ENCODE measurements at places on chromosomes 7 and 10. TPM values are rescaled to one million over a fixed set of nuclear protein-coding genes. Genes with fewer than 3 reads are reported as not detected.

The AKR1C3 gene
- 1,052 TPM for total RNA-seq

The HTR7 gene
- 0.39 TPM for total RNA-seq

The GIGYF1 gene
- 15.2 TPM for total RNA-seq

The MYL10 gene
- not detected for total RNA-seq

The TMEM273 gene
- not detected for total RNA-seq

The OR2A7 gene
- not detected for total RNA-seq

The LFNG gene
- 15.2 TPM for total RNA-seq

The SEMA3E gene
- total RNA-seq, result 2.0 TPM

The PHYHIPL gene
- 0.59 TPM for total RNA-seq

The PLXDC2 gene
- not detected for total RNA-seq

The SYT15B gene
- 2.3 TPM for total RNA-seq

The BTBD16 gene
- 0.43 TPM for total RNA-seq

The RET gene
- 0.50 TPM for total RNA-seq

The SFTPD gene
- 0.14 TPM for total RNA-seq

The CRYGN gene
- not detected for total RNA-seq

The CYP26C1 gene
- total RNA-seq, result not detected

The SNX10 gene
- total RNA-seq, result 5.0 TPM

The PHKG1 gene
- 0.49 TPM for total RNA-seq

The ASZ1 gene
- not detected for total RNA-seq

The IDI2 gene
- total RNA-seq, result not detected

The CTAGE8 gene
- not detected for total RNA-seq

The SCART1 gene
- total RNA-seq, result 0.14 TPM

The RBM17 gene
- 124 TPM for total RNA-seq

The C10orf105 gene
- total RNA-seq, result not detected

The INMT gene
- not detected for total RNA-seq

The NAT16 gene
- total RNA-seq, result 0.12 TPM

The METTL27 gene
- 10.2 TPM for total RNA-seq

The PPP3CB gene
- total RNA-seq, result 18.3 TPM

The UPK3B gene
- 20.0 TPM for total RNA-seq
